Testis (tissue), 5 donors: ENCODE measurements at places on chromosomes 2 and 18.

DNA sequence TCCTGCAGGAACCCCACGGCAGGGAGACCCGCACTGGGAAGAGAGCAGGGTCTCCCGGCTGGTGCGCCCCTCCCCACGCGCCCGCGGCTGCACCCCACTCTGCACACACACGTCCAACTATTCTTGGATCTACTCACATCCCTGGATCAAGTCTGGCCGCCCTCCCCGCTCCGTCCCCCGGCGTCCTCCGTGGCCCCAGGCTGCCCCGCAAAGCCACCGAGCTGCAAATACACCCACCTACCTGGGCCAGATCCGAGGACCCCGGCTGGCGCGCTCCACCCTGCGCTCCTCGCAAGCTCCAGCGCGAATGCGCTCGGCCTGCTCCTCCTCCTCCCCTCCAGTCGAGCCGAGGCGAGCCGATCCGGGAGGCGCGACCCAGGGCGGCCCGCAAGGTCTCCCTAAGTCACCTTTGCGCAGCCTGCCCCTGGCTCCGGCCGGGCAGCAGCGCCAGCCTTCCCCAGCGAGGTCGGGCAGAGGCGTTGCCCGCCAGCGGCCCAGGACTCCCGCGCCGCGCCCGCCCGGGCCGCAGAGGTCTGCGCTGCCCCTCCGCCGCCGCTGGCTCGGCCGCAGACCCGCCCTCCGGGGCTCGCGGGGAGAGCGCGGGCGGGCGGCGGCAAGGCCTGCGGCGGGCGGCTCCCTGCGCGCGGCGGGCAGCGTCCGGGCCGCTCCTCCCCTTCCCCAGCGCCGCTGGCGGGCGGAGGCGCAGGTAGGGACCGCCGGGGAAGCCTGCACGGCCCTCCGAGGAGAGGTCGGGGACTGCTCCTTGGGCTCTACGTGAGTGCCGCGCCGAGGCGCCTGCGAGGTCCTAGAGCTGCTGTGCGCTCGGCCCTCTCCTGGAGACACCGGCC is 126.0 kb downstream of the OSBPL1A start:
- peak; percentile 79 for DNase-seq

DNA sequence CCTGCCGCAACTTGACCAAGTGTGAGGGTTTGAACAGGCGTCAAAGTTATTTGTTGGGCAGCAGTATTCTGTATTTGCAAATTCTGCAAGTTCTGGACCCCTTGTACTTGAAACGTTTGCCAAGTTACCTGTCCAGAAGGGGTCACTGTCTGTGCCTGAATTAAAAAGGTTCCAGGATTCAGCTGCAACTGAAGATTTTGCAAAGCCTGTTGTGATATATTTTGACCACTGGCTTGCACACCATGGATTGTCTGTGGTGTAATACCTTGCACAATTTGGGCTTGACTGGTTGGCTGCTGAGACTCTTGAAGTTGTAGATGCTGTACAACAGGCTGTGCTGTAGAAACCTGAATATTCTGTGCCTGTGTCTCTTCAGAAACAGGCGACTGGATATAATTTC is 10.2 kb downstream of the SP3 start:
- DNase-seq, result no peak

DNA sequence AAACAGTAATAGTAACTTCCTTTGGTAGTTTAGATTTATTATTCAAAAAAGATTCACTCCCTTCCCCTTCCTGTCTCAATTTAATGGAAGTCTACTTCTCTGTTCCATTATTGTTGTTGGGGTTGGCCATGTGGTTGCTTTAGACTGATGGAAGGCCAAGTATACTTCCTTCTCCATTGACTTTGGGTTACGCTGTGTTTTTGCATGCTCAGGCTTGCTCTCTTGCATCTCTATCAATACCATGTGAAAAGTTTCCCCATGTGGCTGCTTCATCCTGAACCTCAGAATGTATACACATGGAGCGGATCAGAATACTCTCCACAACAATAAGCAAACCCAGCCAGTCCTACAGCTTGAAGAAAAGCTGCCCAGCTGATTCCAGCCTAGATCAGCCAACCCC is 20.3 kb downstream of the CFAP210 start:
- no peak for DNase-seq

GRCh38 chr2:12589802-12590320 is 126.9 kb upstream of the TRIB2 start:
- no peak for DNase-seq
